CD8-positive, alpha-beta memory T cell (primary cell): ENCODE measurements at places on chromosomes 13 and 19. TPM values are rescaled to one million over a fixed set of nuclear protein-coding genes. Genes with fewer than 3 reads are reported as not detected.

Gene ZNF613
- total RNA-seq: 3.5 TPM

Gene ADGRE3
- total RNA-seq: not detected

Gene MRPS12
- 117 TPM for total RNA-seq

Gene LRP3
- not detected for total RNA-seq

Gene PTGIR
- 18.4 TPM for total RNA-seq

Gene ZNF44
- total RNA-seq: 12.6 TPM

Gene SPC24
- total RNA-seq: 37.2 TPM

Gene ZNF787
- 38.7 TPM for total RNA-seq

Gene PSG1
- total RNA-seq: not detected

GRCh38 chr13:31887286-31887685, 144.3 kb upstream of the FRY start:
- DNase-seq: no peak

DNA sequence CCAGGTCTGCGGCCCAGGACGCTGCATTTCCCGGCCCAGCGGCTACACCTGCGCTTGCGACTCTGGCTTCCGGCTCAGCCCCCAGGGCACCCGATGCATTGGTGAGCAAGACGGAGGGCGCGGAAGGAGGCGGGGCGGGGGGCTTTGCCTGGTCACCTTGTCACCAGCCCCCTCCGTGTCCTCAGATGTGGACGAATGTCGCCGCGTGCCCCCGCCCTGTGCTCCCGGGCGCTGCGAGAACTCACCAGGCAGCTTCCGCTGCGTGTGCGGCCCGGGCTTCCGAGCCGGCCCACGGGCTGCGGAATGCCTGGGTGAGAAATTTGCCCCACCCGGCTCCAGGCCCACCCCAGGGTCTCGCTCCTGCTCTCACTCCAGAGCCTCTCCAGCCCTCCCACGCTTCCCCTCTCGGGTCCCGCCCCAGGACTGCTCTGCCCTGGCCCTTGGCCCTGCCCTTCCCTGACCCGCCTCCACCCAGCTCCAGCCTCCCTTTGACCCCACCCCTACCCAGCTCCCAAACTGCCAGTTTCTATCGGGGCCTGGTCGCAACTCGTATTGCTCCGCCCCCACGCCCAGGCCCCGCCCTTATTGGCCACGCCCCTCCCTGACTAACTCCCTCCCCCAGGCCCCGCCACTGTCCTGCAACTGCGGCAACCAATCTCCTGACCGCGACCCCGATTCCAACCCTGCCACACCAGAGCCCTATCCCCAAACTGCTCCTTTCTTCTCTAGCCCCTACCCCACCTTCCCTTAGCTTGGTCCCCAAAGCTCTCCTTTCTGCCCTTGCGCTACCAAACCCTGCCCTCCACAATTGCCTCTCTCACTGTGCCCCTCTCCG, 8.6 kb downstream of the LTBP4 start:
- peak; percentile 72 for DNase-seq

- DNase-seq: no peak
Measured at GRCh38 chr13:38045278-38046048, 175.9 kb upstream of the TRPC4 start.

- DNase-seq: no peak
Measured at GRCh38 chr19:5149932-5150901, 181.3 kb downstream of the KDM4B start.

- DNase-seq: no peak
Measured at GRCh38 chr19:54420383-54421168, 5.3 kb downstream of the TTYH1 start.

DNA sequence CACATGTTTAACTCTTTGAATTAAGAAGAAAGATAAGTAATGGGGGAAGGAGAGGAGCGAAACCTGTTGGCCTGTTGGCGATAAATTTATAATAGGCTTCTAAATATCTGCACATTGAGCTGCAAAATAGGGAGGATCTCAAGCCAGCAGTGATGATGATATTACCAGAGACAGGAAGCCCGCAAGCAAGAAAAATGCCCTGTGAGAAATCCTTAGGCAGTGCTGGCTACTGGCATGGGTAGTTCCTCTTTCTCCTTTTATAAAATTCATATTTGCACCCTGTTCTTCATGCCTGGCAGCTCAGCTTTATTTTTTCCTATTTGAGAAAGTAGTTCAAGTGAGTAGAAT, 858 bp upstream of the USP12 start:
- no peak for DNase-seq

GRCh38 chr19:41529484-41530183, 46.3 kb upstream of the CEACAM21 start:
- no peak for DNase-seq

- DNase-seq: no peak
Measured at GRCh38 chr13:63842102-63842501, 2426.5 kb upstream of the PCDH20 start.

GRCh38 chr19:10454267-10454666, 33.9 kb downstream of the PDE4A start:
- DNase-seq: no peak

DNA sequence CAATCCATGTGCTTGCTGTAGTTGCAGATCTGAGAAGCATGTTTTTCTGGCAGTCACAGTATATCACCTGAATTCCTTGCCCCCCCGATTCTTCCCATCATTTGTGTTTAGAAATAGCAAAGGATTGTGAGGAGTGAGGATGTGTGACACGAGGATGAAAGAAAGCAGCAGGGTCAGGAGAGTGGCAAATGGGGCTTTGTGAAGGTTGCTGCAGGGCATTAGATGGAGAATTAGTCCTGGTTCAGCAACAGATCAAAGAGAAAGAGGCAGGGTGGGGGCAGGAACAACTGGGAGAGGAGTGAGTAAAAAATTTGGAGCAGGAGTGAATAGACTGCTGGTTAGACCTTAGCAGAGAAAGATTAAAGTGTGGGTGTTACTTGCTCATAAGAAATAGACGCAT, 47.7 kb upstream of the TNFSF11 start:
- no peak for DNase-seq

DNA sequence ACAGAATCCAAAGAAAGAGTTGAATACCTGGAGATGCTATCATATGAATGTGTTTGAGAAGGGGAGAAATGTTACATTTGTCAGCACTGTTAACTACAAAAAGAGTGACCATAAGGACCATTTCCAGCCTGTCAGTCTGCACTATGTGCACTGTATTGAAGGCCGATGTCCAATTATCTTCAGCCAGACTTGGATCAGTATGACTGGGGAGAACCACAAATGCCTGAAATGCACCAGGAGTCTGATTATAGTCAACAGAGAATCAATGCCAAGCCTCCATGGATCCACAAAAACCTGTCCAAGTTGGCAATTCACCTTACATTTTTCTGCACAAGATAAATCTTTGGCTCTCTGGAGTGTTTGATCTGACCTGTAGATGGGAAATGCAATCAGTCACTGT, 697.5 kb upstream of the SGCG start:
- DNase-seq: no peak

- DNase-seq: no peak
Measured at GRCh38 chr13:34698945-34699344, 243.1 kb upstream of the NBEA start.

DNA sequence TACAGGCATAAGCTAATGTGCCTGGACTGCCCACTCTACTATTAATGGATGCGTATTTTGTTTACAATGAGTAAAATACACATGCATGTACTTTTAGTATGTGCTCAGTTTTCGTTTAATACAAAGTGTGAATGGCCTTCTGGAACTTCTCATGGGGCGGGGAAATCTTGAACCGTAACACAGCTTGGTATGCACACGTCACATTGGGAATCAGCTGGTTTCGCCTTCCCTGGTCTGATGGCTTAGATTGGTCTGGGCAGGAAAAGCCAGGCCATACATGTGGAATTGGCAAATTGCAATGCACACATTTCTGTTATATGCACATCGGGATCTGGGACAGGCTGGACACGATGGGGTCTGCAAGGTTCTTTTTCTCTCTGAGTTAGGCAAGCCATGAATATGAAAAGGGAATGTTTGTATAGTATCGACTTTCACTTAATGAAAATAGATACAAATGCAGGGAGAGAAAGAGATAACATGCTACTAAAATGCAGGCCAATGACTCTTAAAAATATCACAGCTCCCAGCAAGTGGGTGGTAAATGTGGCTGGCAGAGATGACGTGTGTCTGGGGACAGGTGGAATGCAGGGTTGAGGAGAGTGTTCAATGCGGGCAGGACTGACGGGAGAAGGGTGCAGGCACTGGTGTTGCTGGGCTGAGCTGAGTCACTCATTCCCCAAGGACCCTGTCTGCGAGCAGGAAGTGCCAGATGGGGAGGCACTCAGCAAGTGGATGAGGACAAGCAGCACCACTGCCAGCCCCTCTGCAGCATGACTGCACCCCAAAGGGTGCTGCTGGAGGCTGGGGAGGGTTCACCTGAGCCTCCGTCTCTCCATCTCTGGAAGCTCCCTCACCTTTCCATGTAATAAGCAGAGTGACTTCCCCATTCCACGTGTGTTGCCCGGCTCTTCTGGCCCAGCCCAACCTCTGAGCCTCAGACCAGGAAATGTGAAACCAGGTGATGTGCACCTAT, 204.0 kb upstream of the GPR12 start:
- DNase-seq: no peak
